A549 (cell line): ENCODE measurements at places on chromosomes 7 and 10.

GRCh38 chr10:119872610-119872859 lies at the start of gene MCMBP:
Gene MCMBP, minus strand, starts transcription at chr10:119872843. Its CDS starts 259 bp downstream, at chr10:119872584.
- no peak for DNase-seq

DNA sequence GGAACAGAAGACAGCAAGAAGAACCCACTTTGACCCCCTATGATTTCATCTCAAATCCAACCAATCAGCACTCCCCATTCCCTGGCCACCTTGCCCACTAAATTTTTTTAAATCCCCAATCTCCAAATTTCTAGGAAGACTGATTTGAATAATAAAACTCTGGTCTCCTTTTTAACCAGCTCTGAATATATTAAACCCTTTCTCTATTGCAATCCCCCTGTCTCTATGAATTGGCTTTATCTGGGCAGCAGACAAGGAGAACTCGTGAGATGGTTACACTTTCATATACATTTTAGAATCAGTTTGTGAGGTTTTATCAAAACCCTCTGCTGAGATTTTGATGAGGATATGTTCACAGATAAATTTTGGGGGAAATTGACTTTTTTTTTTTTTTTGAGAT lies 90.3 kb upstream of the TRIM24 start:
- no peak for DNase-seq

- DNase-seq: peak; percentile 29
Observed at GRCh38 chr7:64559206-64559605, 3.7 kb downstream of the ZNF680 start.

DNA sequence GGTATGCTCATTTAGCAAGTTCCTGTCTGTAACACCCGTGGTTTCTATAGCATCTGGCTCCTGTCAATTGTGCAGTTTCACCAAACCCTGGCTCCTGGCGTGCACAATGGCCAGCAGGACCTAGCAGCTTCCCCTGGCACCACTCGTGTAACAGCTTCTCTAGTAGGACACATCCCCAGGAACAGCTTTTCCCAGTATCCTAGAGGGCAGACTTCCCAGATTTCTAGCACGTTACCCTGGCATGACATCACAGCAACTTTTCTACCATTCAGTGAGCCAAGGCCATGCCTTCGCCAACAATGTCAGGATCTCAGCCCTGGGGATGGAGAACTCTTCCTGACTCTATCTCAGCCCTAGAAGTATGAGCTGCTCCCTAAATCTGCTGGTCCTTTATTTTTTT lies 6.5 kb downstream of the YME1L1 start:
- DNase-seq: no peak

DNA sequence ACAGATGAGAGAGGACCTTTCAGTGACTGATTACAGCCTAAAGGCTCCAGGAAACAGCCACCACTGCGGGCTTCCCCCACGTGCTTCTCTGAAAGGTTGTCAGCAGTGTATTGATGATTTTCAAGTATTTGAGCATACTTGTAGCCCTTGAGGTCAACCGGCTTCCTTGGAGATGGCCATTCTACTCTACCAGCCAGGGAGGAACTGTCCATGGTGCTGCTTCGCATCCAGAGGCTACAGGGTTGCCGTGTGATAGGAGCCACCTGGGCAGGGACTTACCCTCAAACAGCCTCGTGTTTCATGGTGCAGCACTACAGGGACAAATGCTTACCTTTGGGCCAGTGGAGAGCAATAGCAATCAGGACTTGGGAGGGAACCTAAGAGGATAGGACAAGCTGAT lies 179.5 kb downstream of the DPP6 start:
- DNase-seq: peak; percentile 1

GRCh38 chr10:79234391-79235315 lies 112.6 kb upstream of the PPIF start:
- DNase-seq: no peak

DNA sequence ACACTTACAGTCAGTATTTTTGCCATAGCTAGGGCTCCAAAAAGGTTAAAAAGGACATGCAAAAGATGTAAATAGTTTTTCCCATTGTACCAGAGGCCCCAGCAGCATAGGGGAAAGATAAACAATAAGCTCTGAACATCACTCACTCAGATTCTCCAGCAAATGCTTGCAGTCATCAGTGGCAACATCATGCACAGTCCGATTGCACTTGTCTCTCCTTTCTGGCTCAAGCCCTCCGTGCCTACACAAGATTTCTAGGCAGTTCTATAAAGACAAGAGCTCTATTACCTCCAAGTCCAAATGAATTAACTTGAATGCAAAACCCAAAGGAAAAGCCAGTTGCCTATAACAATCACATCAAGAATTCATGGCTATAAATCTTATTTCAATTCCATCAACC lies 106.3 kb downstream of the CTTNBP2 start:
- DNase-seq: no peak

DNA sequence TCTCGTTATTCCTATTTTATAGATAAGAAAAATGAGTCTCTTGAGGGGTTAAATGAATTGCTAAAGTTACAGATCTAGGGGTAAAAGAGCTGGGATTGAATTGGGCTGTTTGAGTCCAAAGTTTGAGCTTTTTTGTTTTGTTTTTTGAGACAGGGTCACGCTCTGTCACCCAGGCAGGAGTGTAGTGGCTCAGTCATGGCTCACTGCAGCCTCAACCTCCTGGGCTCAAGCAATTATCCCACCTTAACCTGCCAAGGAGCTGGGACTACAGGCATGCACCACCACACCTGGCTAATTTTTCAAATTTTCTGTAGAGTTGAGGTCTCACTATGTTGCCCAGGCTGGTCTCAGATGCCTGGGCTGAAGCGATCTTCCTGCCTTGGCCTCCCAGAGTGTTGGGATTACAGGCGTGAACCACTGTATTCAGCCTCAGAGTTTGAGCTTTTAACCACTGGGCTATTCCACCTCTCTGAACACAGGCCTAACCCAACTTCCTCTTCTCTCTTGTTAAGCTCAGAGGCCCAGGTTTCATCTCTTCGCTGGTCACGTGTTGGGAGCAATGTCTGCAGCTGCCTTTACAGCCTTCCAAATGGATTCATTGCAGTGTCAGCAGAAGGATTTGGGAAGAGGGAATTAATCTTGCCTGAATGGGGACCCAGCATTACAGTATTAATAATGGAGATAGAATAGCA lies 8.0 kb downstream of the SUFU start:
- DNase-seq: no peak

DNA sequence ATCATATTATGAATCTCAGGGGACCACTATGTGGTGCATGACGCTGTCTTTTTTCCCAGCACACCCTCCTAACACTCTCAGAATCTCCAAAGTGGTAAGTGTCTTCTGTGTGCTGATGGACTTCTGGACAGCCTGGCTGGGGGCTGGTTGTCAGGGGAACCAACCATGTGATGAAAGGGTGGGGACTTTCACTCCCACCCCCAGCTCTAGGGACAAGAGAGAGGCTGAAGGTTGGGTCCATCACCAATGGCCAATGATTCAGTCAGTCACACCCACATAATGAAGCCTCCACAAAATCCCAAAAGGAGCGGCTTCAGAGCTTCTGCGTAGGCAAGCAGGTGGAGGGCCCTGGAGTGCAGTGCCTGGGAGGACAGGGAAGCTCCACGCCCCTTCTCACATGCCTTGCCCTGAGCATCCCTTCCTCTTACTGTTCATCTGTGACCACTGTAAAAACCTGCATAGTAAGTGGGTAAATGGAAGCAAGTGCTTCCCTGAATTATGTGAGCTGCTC lies 44.6 kb downstream of the RASGEF1A start:
- no peak for DNase-seq

- DNase-seq: no peak
Observed at GRCh38 chr10:79246209-79246581, 101.1 kb upstream of the PPIF start.

DNA sequence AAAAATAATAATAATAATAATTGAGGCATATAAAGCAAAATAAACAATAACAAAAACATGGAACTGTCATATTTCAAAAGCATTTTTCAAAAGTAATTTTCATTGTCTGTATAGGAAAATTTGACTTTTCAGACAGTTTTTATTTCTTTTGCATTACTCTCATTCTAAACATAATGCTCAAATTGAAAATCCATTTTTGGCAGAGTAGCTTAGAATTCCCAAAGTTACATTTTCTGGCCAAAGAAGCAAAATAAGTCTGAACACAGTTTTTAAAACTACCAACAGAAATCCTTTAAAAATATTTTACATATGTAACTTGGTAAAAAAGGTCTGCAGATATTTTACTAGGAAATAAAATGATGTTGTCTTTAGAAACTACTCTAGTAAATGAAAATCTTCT lies 535.4 kb downstream of the ANKRD7 start:
- DNase-seq: no peak

DNA sequence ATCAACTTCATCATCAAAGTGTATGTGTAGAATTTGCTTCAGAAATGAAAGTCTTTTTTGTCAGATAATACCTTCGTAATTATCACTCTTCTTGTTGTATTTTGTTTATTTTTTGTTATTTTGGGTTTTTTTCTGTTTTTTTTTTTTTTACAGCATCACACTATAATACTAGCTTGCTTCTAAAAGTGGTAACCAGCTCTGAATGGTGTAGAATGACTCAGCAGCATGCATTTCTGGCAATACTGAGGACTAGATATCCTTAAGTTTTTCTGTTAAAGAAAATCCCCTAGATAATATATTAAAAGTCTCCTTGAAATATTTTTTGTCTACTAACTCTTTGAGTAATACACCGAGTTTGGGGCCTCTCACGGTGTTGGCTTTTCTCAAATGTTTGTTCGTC lies 109.1 kb downstream of the LMBR1 start:
- DNase-seq: no peak

- DNase-seq: peak; percentile 31
Observed at GRCh38 chr10:17781856-17782255, 27.3 kb upstream of the MRC1 start.
